ENCODE measurements at places on chromosomes 16 and 17.

DNA sequence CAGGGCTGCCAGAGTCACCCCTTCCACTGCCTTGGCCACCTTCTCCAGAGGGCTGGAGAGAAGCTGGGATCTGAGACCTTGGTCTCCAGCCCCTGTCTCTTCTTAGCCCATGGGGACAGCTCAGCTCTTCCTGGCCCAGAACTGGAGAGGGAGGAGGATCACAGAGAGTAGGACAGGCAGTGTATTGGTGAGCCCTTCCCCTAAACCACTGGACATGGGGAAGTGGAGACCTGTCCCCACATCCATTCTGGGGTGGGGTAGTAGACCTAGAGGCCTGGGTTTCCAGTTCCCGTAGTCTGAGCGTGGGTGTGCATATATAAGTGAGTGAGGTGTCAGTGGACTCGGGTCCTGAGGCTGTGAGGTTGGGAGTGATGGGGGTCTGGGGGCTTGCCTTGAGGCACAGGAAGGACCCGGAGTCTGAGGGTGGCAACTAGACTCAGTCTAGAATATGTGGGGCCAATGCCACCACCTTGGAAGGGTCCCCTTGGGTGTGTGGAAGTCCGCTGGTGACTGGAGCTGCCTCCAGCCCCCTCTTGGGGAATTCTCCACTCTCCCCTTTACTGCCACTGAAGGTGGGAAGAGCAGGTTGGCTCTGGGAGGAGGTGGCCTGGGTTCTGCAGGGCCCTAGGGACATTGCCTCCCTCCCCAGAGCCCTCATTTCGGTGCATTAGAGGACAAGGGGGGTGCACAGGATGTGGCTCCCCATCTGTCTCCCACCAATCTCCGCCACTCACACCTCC, 19.9 kb downstream of the GJD3 start:
- no peak for DNase-seq

GRCh38 chr16:47197536-47198179, 53.9 kb upstream of the NETO2 start:
- DNase-seq, result no peak

- no peak for DNase-seq
Measured at GRCh38 chr16:17380613-17381012, 90.1 kb downstream of the XYLT1 start.

GRCh38 chr16:81335669-81336068, 20.9 kb downstream of the GAN start:
- no peak for DNase-seq

DNA sequence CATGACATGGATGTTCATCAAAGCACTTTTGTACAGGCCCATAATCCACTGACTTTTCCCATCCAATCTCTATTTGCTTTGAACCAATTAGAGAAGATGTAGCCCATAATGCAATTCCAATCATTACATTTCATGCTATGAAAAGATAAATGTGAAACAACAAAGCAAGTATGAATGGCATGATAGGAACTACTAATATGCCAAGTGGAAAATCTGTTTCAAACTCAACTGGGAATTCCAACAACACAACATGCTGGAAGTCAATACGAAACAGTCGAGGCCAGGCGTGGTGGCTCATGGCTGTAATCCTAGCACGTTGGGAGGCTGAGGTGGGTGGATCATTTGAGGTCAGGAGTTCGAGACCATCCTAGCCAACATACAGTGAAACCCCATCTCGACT, 39.6 kb upstream of the TMEM97 start:
- DNase-seq, result no peak

DNA sequence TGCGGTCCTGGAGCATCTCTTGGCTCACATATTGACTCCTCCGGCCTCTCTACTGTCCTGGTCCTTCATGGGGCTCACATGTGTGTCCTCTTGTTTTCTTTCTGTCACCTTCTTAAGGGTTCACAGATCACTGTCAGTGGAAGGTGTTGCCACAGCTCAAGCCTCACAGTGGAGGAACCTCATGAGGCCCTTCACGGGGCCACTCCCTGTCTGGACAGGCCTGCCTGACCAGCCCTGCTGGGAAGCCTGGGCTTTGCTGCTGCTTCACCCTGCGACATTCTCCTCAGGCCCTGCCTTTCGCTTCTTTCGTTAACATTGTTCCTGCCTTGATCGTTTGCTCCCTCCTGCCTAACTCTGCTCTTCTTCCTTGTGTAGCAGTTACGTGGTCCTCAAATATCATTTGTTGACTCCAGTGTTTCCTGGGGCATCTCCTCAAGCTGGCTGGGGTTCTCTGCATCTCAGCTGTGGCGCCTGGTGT, 55.9 kb downstream of the WDR45B start:
- DNase-seq, result no peak

DNA sequence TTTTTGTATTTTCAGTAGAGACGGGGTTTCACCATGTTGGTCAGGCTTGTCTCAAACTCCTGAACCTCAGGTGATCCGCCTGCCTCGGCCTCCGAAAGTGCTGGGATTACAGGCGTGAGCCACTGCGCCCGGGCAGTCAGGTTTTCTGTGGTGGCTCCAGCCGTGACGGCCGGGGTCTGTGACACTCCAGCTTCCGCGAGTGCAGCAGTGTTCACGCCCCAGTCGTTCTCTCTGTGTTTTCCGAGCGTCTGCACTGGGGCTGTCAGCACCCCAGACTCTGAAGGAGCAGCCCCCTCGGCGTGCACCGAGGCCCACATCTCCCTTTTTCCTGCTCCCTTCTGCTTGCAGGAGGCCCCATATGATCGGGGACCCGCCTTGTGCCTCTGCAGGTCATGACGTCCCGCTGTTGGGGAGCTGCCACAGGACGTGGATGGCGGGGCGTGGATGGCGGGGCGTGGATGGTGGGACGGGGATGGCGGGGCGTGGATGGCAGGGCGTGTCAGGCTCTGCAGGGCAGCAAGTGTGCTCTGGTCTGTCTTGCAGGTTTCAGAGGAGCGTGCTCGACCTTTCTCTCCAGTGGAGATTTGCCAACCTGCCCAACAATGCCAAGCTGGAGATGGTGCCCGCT, 5.7 kb downstream of the ASPSCR1 start:
- DNase-seq, result no peak

- DNase-seq, result no peak
Measured at GRCh38 chr17:47618410-47618809, 31.3 kb upstream of the KPNB1 start.

DNA sequence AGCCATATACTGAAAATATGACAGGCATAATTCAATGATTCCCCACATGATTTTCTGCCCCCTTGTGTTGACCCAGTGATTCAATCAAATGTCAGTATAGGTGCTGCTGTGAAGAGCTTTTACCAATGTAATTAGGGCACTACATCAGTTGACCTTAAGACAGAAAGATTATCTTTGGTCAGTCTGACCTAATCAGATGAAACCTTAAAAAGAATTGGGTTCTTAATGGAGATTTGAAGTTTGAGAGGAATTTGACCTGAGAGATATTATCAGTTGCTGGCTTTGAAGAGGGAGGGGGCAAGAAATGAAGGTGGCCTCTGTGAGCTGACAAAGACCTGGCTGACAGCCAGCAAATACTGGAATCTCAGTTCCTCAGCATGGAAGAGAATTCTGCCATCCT, 358.7 kb upstream of the CA10 start:
- DNase-seq, result no peak

DNA sequence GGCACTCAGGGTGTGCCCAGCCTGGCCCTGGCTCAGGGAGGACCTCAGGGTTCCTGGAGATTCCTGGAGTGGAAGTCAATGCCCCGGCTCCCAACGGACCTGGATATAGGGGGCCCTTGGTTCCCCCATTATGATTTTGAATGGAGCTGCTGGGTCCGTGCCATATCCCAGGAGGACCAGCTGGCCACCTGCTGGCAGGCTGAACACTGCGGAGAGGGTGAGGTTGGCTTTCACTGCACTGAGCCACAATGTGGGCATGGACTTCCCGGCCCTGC, 23.6 kb downstream of the USP6 start:
- DNase-seq, result no peak

- no peak for DNase-seq
Measured at GRCh38 chr16:67269766-67270165, 9.6 kb upstream of the PLEKHG4 start.

GRCh38 chr16:22848451-22848850, 34.5 kb downstream of the HS3ST2 start:
- no peak for DNase-seq

- DNase-seq, result no peak
Measured at GRCh38 chr16:56960681-56961281, 969 bp upstream of the CETP start.

- DNase-seq, result no peak
Measured at GRCh38 chr17:58413684-58414083, 3.6 kb downstream of the RNF43 start.

- DNase-seq, result no peak
Measured at GRCh38 chr16:9118170-9118569, 26.7 kb downstream of the HAPSTR1 start.

DNA sequence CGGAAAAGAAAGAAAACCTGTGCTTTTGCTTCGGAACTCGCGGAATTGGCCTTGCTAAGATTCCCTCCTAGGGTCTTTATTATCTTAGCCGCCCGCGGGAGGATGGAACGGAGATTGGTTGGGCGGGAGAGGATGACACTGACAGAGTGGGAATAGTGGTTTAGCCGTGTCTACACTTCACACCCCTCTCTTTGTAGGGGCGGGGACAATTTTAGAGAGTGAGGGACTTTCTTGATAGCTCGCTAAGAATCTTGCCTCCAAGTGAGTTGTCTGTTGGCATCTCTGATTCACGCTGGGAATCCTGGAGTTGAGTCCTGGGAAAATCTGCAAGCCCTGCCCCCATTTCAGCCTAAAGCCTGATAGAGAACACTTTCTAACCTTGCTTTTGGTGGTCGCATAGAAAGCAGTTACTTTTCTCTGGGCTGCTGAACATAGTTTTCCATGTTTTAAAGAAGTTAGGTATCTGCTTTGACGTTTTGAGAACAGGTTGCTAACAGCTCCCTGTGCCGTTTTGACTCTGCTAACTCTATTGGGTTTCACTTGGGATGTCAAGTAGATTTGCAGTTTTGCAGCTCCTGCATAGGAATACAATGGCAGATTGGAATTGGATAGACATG, 697 bp downstream of the NOL11 start:
- no peak for DNase-seq

- DNase-seq, result no peak
Measured at GRCh38 chr17:31834448-31834847, 24.6 kb downstream of the COPRS start.

GRCh38 chr16:71348262-71349085, 10.0 kb upstream of the CALB2 start:
- no peak for DNase-seq

DNA sequence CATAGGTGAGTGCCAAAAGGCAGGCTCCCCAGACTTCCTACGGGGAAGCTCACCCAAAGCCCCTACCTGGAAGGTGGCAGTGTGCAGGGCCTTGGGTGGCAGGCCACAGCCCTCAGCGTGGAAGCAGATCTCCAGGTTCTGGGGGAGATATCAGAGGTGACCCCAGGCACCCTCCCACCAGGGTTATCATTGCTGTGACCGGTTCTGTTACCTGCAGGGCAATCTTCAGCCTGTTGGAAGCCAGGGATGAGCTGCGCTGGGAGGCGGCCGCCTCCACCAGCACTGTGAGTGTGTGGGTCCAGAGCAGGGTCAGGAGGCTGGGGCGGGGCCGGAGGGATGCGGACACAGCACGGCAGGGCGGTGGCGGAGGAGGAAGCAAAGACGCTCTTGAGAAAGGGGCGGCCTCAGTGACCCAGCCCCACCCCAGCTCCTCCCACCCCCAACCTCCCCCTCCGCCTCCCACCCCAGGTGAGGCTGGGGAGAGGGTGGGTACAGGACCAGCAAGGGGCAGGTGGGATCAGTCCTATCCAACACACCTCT, 13.1 kb downstream of the UNC13D start:
- DNase-seq, result no peak

GRCh38 chr16:89721546-89722391, 432 bp downstream of the ZNF276 start:
- no peak for DNase-seq

GRCh38 chr17:1043601-1044251, 46.8 kb downstream of the TIMM22 start:
- DNase-seq, result no peak

DNA sequence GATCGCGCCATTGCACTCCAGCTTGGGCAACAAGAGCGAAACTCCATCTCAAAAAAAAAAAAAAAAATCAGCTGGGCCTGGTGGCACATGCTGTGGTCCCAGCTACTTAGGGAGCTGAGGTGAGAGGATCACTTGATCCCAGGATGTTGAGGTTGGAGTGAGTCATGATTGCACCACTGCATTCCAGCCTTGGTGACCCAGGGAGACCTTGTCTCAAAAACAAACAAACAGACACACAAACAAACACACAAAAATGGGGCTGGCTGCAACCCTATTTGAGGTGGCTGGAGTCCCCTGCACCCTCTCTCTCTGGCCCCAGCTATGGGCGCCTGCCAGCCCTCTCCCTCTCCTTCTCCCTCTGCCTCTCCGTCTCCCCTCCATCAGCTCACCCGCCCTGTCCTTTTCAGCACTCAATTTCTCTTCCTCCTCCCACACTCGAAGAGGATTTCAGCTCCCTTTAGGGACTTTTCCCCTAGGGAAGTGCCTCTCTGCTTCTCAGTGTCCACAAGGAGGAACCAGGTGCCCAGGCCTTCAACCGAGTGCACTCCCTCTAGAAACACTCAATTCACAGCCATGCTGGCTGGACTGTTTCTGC, 17.5 kb upstream of the TFAP4 start:
- DNase-seq, result no peak

DNA sequence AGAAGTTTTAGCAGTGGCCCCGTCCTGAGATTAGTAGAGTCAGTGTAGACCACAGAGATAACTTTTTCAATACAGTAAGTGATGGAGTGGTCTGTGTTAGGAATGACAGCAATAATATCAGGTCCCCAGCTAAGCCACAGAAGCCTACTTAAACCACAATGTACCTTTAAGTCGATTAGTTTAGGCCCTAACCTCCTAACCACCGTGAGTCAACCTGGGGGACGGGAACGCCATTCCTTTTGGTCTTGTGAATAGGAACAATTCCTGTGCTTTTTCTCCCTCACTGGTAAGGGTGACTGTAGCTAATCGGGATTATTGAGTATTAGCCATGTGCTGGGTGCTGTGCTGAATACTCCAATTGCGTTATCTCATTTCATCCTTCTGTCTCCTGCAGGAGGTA, 14.0 kb downstream of the YPEL2 start:
- DNase-seq, result no peak
